ENCODE measurements at places on chromosomes 13 and 19.

GRCh38 chr13:110037925-110038573, 251.7 kb upstream of the IRS2 start:
- DNase-seq = no peak

DNA sequence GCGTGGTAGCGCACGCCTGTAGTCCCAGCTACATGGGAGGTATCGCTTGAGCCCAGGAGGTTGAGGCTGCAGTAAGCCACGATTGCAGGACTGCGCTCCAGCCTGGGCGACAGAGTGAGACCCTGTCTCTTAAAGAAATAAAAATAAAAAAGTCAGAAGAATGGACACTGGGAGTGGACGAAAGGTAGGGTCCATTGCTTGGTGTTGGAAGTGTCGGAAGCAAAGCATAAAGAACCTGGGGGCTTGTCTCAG, 392 bp upstream of the ARHGAP33 start:
- no peak for DNase-seq

GRCh38 chr13:38819053-38819452, 132.2 kb downstream of the FREM2 start:
- no peak for DNase-seq

DNA sequence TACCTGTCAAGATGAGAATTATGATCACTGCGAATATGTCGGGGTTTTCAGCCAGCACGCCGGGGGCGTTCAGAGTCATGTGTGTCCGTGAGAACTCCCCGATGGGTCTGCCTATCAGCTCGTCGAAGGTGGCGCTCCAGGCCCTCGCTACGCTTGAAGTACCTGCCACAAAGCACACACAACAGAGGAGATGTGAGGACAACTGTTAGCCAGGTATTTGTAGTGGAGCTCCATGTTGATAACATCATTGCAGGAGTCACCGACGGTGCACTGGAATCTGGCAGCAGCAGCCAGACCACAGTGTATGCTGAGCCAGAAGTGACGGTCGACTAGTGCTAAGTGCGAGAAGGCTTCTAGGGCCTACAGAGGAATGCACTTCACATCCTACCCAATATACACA, 62.7 kb downstream of the SLC7A1 start:
- DNase-seq = no peak

DNA sequence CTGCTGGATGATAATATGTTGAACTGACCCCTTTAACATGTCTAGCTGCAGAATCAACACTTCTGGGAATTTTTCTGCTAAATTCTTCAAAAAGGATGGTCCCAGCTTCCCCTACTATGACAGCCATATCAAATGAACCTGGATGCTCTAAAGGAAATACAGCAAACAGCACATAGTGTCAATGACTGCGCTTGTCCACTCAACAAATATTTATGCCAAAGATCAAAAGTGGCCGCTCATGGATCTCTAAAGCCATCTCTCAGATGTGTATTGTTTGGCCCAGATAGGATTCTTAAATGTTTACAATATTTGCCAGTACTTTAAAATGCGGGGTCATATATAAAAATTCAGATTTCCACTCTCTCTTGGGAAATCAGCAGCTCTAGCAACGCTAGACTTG, 3.3 kb downstream of the TBC1D4 start:
- DNase-seq = no peak

GRCh38 chr13:46893221-46893740, 3.6 kb downstream of the HTR2A start:
- no peak for DNase-seq

DNA sequence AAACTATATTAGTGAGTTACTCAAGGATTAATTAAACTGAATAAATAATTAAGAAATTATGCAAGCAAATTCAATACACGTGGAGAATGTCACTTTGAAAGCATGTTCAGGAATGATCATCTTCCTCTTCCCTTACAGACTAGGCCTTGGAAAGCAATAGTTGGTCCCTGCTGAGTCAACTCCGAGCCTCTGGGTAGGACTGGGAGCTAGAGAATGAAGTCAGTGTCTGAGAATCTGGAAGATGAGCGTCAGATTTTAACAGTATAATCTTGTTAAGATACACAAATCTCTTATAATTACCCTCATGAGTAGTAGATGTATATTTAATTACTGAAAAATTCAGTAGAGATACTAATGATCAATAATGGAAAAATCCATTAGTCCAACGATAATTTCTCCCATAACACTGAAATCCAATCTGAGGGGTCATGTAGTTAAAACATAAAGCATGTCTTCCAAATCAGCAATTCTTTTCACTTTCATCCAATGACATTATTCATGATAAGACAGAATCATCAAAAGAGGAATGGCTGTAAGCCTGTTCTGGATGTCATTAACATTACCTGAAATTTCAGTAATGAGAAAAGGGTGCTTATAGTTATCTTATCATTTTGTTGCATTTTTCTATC, 423.0 kb downstream of the DCT start:
- no peak for DNase-seq

DNA sequence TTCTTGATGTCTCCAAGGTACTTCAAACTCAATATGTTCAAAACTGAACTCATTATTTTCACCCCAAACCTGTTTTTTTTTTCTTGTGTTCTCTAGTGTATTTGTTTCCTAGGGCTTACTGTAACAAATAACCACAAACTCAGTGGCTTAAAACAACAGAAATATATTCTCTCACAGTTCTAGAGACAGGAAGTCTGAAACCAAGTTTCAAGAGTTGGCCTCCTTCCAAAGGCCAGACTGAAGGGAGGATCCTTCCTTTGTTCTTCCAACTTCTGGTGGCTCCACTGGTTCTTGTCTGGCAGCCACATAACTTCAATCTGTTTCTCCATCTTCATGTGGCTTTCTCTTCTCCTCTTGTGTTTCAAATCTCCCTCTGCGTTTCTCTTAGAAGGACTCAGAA, 62.0 kb upstream of the PDCD5 start:
- no peak for DNase-seq

- DNase-seq = no peak
Measured at GRCh38 chr19:45346449-45346848, 5.9 kb downstream of the KLC3 start.

Data from activated T-cell treated with anti-CD3 and anti-CD28 coated beads for 24 hours (primary cell).